HS-27A (cell line): ENCODE measurements at places on chromosomes 6 and 20.

- no peak for DNase-seq
Observed at GRCh38 chr6:53049415-53049814, 15.8 kb upstream of the FBXO9 start.

DNA sequence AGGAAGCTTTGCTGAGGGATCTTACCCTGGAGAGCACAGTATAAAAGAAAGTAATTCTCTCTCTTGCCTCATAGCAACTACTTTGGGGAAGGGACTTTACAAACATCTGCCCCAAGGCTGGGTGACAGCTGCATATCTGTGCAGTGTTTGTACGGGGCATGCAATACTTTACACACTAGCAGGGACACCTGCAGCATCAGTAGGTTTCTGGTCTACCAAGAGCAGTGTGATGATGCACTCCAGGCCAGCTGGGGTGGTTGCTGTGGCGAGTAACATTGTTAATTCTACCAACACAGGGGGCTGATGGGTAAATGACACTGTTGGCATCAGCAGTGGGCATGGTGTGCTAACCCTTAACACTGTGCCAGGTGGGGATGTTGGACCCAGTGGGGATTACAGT, 48.0 kb downstream of the ADTRP start:
- DNase-seq, result no peak

GRCh38 chr6:42374018-42374669, 77.6 kb downstream of the TRERF1 start:
- no peak for DNase-seq

GRCh38 chr6:122207794-122208193, 191.7 kb upstream of the HSF2 start:
- peak; percentile 51 for DNase-seq

DNA sequence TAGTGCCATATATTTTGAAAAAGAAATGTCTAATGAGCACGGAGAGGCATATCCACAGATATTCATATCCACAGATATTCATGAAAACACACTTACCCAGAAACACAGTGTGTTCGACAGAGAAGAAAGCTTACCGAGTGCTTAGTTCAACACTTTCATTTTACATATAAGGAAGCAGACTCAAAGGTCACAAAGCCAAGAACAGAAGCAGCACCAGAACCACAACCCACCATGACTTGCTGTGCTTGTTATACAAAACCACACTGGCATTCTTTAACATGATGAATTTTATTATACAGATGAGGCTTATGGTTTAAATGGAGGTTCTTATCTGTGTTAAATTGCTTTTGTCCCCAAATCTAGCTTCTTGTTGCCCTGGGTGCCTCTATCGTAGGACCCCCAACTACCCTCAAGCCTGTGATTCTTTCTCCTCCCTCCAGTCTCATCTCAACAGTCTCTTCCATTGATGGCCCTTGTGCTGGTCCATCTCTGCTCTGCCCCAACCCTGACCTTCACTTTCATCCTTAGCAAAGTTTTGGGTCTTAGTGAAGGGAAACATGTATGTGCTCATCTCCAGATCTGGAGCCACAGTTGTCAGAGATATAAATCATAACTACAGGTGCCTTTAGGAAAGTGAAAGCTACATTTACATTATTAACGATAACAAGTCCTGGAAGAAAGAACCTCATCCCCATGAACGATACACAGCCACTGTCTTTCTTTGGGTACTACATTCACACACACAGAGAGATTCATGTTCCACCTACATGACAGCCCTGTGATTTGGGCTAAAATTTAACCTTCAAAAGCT, 40.0 kb downstream of the SF3B5 start:
- DNase-seq, result no peak

GRCh38 chr6:30260036-30260504, 46.9 kb upstream of the TRIM26 start:
- DNase-seq, result no peak

- no peak for DNase-seq
Observed at GRCh38 chr6:21523652-21524051, 69.9 kb upstream of the SOX4 start.

GRCh38 chr6:53811082-53811481, 16.3 kb downstream of the LRRC1 start:
- DNase-seq, result no peak

- DNase-seq, result no peak
Observed at GRCh38 chr6:8278562-8278961, 156.8 kb downstream of the SLC35B3 start.

GRCh38 chr6:163332575-163332974, 81.9 kb upstream of the QKI start:
- DNase-seq, result no peak

- no peak for DNase-seq
Observed at GRCh38 chr6:19788686-19789085, 48.5 kb upstream of the ID4 start.

GRCh38 chr20:1334761-1335160, 5.8 kb upstream of the SDCBP2 start:
- DNase-seq, result no peak

DNA sequence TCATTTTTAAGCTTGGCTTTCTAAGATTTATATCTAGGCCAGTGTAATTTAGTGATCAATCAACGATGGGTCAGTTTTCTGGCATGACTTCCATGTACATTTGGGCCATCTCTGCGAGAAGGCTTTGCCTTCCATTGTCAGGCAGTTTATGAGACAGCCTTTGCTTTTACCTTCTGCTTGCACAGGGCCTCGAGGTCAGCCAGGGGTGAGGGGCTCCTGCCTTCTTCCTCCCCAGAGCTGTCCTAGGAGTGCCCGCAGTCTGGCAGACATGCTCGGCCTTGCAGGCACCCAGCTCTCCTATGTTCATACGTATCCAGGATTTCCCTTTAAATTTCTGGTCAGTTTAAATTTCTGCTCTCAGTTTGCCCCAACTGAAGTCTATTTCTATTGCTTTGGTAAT, 367.2 kb downstream of the SMOC2 start:
- DNase-seq, result no peak
